Hepatocyte (in vitro differentiated cells): ENCODE measurements at places on chromosomes 7 and 10. TPM values are rescaled to one million over a fixed set of nuclear protein-coding genes. Genes with fewer than 3 reads are reported as not detected.

DNA sequence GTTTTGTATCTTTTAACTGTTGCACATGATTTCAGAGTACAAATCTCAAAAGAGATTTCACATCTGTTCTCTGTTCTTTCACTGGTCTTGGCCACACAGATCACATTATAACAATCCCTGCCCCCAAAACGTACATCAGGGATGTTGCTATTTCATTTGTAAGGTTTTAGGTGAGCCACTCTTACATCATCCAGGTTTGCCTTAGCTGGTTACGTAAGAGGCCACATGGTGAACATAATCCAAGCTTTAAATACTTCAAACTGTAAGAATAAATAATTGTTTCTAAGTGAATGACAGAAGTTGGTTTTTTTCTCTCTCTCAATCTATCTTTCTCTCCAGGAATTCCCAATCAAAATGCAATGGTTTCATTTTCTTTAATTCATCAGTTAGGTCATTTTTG, 245.9 kb upstream of the HGF start:
- DNase-seq = no peak

PRKAR2B gene
- total RNA-seq = 25.6 and 31.5 TPM in 2 replicates

HTR7 gene
- total RNA-seq = 1.6 and 1.8 TPM in 2 replicates

TEX47 gene
- not detected in 2 replicates for total RNA-seq

DNA sequence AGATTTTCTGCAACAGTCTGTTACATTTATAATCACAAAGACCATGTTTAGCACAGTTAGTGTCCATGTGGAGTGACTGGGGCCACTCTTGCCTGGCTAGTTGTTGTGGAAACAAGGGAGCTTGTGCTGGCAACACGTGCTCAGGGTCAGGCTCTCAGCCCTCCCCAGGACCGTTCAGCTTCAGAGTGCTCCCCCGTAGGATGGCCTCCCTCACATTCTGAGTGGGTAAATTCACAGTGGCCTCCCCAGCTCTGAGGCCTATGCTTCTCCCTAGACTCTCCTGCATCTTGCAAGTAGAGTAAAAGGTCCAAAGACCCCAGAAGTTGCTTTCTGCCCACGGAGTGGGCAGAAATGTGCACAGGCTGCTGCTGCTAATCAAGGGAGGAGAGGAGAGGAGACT, 122.3 kb downstream of the ADCY1 start:
- no peak for DNase-seq

GRCh38 chr10:62831346-62831745, 15.2 kb upstream of the EGR2 start:
- DNase-seq = no peak

GRCh38 chr7:141950806-141951205, 4.0 kb upstream of the CLEC5A start:
- no peak for DNase-seq

- no peak for DNase-seq
These were observed 53.4 kb downstream of the PAPSS2 start for GRCh38 chr10:87712913-87713616.

- DNase-seq = no peak
These were observed 560.0 kb upstream of the GALNT17 start for GRCh38 chr7:70571961-70572360.

- no peak for DNase-seq
These were observed 27.7 kb downstream of the FZD1 start for GRCh38 chr7:91291902-91292301.

- no peak for DNase-seq
These were observed 57.0 kb upstream of the DNAJB6 start for GRCh38 chr7:157279741-157280215.

GRCh38 chr7:130721486-130722277, 12.3 kb downstream of the KLF14 start:
- DNase-seq = peak; percentile 87

KCP gene
- total RNA-seq = 0.20 and 0.40 TPM in 2 replicates

GRID2IP gene
- 0.44 and 0.73 TPM in 2 replicates for total RNA-seq

GRCh38 chr10:124374535-124375352, 44.0 kb downstream of the OAT start:
- DNase-seq = no peak

MSS51 gene
- total RNA-seq = 1.2 and 1.6 TPM in 2 replicates

GRCh38 chr7:127632276-127632910, 14.5 kb upstream of the PAX4 start:
- DNase-seq = no peak

DNA sequence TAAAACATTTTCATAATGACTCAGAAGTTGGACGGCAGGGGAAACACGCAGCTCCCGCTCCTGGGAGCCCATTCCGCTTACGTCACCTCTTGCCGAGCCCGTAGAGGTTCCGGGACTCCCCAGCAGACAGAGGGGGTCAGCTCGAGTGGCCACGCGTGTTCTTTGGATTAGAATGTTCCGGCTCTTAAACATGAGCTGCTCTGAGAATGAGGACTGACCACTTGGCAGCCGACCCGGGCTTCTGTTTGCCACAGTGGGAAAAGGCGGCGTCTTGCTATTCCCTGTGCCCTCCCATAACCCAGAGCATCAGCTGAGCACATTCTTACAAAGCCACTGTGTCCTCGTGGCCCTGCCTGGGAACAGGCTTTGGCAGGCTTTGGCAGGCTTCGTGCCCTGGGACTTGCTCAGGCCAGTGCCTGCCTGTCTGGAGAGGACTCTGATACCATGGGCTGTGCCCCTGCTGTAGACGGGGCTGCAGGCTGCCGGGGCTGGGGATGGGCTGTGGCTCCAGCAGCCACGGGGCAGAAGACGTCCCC, 40.1 kb downstream of the PFKP start:
- DNase-seq = no peak

GIMAP7 gene
- total RNA-seq = 0.12 and 0.33 TPM in 2 replicates

- no peak for DNase-seq
These were observed 92.4 kb downstream of the MICALL2 start for GRCh38 chr7:1366801-1367405.

TDRD1 gene
- not detected in 2 replicates for total RNA-seq

DNA sequence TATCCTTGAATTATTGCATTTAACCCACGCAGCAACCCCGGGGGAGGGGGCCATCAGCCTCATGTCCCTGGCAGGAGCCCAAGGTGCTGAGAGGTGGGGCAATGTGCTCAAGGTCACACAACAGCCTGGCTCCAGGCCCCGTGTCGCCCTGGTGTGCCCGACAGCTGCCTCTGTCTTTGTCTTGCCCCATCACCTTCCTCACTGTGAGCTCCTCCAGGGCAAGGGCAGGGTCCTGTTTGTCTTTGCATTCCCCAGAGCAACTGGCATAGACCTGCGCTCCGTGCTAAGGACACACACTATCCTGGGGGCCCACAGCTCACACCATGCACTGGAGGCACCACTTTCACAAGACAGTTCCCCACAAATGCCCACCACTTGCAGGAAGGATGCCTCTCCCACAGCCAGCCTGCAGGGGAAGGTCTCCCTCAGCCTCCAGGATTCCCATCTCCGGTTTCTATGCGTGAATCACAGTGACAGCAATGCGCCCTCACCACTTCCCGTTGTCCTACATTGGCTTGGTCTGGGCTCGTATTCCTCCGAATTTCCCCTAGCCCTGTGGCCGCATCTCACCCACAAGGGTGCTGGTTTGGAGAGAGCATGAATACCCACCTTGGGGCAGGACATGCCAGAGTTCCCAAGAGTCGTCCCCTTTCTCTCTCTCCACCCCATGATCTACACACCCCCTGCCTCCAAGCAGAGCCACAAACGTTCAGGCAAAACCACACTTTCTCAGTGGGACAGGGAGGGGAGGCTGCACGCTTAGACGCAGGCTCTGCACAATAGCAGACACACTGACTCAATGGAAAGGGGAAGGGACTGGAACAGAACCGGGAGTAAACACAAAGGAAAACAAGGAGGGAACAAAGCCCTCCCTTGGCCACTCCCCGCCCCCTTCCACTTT, 10.3 kb downstream of the ITPRIP start:
- peak; percentile 44 for DNase-seq

- peak; percentile 13 for DNase-seq
These were observed 33.8 kb upstream of the SFMBT2 start for GRCh38 chr10:7444551-7445121.

GRCh38 chr7:150942001-150942590, 36.0 kb downstream of the KCNH2 start:
- peak; percentile 5 for DNase-seq

DNA sequence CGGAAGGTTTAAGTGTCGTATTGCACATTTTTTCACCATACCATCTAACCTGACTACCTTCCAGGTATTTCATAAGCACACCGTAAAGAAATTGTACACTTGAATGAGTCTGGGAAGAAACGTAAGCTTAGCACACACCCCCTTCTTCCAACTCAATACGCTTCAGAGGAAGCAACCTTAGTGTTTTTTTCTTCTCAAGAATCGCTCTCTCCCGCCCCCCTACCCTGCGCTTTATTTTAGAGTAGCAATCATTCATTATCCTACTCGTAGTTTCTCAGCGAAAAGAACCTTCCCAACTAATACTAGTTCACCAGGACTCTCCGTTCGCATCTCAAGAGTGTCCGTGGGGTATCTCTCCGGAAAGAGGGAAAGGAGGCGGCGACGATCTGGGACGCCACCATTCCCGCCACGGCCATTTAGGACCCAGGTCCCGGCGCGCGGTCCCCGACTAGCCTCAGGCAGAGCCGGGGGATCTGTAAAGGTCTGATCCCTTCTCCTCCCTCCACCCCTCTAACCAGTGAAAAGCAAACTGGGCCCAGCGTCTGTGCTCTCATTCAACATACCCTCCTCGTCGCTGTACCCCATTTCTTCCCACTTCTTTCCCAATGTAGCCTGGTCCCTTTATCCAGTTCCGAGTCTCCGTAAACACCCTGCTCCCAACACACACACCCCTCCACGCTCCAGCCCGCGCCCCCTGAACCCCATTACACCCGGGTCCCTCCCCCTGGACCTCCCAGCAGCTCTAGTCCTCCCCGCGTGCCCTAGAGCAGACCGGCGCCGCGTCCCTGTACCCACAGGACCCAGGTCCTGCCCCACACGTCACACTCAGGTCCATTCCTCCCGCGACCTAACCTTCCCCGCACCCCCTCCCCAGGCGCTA, 16.0 kb downstream of the MYOZ1 start:
- peak; percentile 50 for DNase-seq

BAMBI gene
- total RNA-seq = 111 and 116 TPM in 2 replicates

DNA sequence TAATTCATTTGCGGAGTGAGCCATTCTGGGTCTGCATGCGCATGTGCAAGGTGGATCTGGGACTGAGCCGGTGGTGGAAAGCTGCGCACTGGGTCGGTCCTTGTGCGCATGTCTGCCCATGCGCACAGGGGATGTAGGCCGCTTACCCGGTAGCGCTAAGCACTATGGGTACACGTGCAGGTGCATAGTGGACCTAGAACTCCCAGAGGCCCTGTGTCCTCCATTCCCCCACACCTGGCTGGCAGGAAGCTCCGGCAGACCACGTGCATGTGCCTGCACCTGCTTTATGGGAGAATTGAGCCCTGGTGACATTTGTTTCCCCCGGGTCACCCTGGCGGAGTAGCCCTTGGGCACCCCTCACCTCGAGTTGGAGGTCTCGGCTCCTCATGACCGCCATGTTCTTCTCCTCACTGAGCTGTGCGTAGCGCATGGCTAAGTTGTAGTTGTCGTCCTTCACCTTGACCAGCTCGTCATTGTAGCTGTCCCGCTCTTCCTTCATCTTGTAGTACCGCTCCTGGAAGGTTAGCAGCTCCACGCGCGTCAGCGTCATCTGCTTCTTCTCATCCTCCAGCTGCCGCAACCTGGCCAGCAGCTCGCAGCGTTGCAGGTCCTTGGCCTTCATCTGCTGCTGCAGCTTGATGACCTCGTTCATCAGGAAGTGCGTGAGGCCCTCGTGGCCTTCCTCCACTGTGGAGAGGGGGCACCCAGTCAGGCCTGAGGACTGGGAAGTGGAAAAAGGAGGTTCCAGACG, 99.6 kb downstream of the CARD11 start:
- DNase-seq = no peak

DNA sequence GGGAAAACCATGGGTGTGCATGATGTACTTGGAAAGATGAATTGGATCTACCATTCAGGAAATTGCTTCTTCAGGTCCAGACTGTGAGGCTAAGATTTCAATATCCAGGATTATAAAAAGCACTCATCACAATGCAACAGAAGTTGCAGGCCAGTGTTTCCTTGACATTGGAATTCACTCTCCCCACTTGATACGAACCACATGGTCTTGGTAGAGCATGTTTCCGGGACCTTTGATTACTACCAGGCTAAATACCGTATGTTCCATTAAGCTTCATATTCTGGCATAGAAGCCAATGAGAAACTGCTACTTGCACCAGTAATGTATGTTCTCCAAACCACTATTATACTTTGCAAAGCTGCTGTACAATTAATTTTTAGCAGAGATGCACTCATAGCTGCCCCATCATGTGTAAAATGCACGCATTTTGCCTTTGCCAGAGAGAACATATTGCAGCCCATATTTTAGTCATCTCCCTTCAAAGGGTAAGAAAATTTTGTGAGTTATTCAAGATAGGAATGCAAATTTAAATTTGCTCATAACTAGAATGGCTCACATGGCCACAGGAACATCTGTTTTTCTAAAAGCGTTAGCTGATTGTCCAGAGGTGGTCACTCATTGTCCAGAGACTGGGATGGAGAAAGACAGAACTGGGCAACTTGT, 8.1 kb downstream of the FRMD4A start:
- no peak for DNase-seq

RET gene
- total RNA-seq = 0.44 and 0.50 TPM in 2 replicates

DNA sequence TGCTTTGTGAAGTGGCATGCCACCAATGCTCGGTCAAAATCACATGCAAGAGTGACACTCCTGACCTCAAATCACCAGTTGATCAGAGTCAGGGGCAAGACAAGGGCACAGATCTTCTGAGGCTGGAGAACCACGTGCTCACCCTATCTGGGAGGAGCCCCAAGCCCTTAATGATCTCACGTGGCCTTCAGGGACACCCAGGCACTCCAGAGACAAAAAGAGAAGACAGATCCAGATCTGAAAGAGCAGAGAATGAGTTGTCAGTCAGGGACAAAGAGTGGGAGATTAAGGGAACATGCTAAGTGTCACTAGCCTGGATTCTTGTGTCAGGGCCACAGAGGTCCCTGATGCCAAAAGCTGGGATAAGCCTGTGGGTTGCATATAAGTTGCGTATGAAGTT, 134.3 kb downstream of the PLXNA4 start:
- DNase-seq = no peak

DNA sequence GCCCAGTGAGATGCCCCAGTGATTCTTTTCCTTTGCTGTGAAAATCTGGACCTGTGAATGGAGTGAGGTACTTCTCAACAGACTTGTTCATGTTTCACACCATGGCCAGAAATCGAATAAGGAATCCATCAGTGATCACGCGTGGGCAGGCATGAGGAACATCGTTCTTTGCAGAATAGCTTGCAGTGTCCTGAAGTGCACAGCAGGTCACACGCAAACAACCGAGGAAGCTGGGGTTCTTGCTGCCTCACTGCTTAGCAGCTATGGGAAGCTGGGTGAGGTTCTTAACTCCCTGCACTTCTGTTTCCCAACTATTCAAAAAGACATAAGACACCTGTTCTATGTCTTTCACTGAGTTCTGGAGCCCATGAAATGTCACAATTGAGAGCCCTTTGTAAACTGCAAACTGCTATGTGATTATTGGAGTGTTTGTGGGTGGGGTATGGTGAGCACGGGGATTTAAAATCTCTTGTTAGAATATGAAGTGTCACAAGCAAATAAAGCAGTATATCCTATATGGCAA, 253.4 kb downstream of the KIAA1217 start:
- no peak for DNase-seq
